Body of pancreas (tissue), 4 donors: ENCODE measurements at places on chromosomes 16 and 17. TPM values are rescaled to one million over a fixed set of nuclear protein-coding genes. Genes with fewer than 3 reads are reported as not detected.

The CETP gene
- not detected for total RNA-seq

DNA sequence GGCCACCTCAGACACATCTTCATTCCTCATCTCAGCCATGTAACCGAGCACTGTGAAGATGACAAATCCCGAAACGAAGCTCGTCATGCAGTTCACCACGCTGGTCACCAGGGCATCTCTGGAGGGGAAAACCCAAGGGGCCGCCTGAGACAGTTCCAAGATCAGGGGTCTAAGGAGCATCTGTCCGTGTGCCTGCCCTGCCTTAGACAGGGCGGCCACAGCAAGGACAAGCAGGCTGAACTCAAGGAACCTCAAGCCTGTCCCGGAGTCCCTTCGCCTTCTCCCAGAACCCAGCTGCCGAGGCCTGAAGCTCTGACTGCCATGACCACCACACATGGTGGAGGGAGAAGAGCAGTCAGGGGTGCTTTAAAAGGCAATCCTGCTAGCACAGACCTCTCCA lies 22.7 kb downstream of the SLC6A4 start:
- no peaks in the 10 kb centered on the region for H3K27me3 ChIP-seq
- no peaks in the 10 kb centered on the region for H3K4me1 ChIP-seq
- no peaks in the 10 kb centered on the region for H3K36me3 ChIP-seq

DNA sequence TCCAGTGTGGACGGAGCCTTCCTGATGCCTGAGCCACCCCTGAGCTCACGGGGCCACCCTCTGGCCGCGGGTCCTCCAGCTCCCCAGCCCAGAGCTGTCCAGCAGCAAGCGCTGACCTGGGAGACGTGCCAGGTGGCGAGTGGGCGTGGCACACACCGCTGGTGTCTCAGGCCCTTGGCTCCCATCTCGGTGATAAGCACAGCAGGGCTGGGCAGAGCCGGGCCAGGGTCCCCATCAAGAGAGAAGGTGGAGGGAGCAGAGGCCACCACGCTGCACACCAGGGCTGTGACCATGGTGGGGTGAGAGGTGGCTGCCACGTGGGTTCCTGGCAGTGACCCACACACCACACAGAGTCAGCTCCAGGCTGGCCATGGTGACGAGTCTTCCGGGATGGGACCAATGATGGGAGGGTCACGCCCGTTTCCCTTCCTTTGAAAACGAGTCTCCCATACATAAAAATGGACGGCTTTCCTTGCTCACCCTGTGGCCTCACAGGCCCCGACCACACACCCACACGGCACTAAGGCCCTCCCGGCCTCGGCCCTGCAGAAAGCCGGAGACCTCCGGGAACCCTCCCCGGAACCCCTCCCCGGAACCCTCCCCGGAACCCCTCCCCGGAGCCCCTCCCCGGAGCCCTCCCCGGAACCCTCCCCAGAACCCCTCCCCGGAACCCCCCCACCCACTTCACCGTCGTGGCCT lies 16.8 kb downstream of the UTS2R start:
- no peak overlapping the region for H3K27ac ChIP-seq
- no peak overlapping the region for H3K4me3 ChIP-seq
- DNase-seq = peak; percentile 77
- peaks cover 34% of the 10 kb centered on the region for H3K4me1 ChIP-seq
- peaks cover 2% of the 10 kb centered on the region for H3K36me3 ChIP-seq

DNA sequence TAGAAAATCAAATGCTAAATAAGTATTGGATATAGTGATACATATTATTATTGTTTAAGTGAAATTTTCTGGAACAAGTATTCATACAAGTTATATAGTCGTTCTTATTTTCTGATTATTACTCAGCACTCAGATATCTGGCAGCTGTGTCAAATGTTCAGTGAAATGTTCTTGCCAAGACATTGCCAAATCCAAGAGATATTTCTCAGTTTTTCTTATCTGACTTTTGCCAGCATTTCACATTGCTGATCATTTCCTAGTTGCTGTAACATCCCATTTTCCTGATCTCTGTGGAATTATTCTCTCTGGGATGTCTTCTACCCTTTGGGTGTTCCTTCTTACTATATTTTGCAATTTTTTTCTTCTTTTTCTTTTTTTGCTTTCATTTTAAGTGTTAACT lies 262.3 kb downstream of the KIF2B start:
- no peak for DNase-seq
- no peaks in the 10 kb centered on the region for H3K27me3 ChIP-seq
- H3K36me3 ChIP-seq = no peaks in the 10 kb centered on the region

GRCh38 chr17:80539022-80539641 lies 5.5 kb upstream of the RPTOR start:
- no peaks in the 10 kb centered on the region for H3K27me3 ChIP-seq
- H3K4me3 ChIP-seq = no peak overlapping the region
- no peaks in the 10 kb centered on the region for H3K36me3 ChIP-seq
- no peak for DNase-seq
- H3K27ac ChIP-seq = no peak overlapping the region
- no peaks in the 10 kb centered on the region for H3K4me1 ChIP-seq

The RAB37 gene
- total RNA-seq = 0.78 TPM

The MEOX1 gene
- total RNA-seq = 2.3 TPM

DNA sequence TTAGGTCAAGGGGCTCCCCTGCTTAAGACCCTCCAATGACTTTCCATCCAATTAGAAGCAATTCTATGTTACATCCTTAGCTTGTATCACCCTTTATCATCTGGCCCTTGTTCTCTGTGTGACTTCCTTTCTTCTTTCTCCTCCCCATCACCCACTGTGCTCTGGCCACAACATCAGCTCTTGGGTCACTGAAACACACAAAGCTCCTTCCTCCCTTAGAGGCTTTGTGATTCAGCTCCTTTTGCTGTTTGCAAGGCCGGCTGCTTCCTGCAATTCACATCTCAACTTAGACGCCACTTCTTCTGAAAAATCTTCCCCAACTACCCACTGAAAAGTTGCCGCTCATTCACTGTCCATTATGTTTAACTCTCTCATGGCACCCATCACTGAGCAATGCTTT lies 130.9 kb upstream of the CACNG3 start:
- no peak overlapping the region for H3K27ac ChIP-seq
- H3K27me3 ChIP-seq = no peaks in the 10 kb centered on the region
- no peaks in the 10 kb centered on the region for H3K36me3 ChIP-seq
- no peak for DNase-seq

DNA sequence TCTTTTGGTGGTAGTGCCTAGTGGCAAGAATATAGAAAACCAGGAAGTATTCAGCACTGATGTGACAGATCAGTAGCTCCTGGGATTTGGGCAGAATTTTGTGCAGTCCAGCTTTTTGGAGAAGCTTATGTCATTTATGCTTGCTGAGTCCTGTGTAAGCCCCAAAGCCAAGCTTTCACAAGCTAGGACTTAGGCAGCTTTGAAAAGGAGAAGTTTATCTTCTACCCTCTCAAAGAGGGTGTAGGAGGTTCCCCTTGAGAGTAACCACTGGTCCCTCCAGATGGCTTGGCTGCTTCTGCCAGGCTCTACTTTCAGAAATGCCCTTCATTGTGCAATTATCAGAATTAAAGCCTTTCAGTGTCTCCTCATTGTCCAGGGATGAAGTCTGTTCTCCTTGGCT lies 78.8 kb downstream of the CES1 start:
- H3K27ac ChIP-seq = no peak overlapping the region
- DNase-seq = no peak
- H3K27me3 ChIP-seq = no peaks in the 10 kb centered on the region
- H3K36me3 ChIP-seq = no peaks in the 10 kb centered on the region
- no peak overlapping the region for H3K4me3 ChIP-seq

DNA sequence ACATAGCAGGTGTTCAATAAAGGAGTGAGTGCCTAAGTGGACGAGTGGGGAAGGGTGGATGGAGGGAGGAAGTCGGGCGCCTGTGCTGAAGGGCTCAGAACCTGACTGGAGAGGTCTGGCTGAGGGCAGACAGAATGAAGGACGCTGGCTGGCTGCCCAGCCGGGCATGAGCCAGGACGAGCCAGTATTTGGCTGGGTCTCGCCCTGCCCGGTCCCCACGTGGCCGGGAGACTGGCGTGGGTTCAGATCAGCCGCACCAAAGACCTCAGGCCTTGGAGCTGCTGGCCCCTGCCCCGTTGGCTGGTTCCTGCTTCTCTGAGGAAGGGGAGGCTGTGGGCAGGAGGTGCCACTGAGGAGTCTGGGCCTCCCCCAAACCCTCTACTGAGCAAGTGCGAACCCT lies 79.8 kb downstream of the ENGASE start:
- H3K27me3 ChIP-seq = no peaks in the 10 kb centered on the region
- H3K4me3 ChIP-seq = no peak overlapping the region
- no peaks in the 10 kb centered on the region for H3K36me3 ChIP-seq
- H3K4me1 ChIP-seq = no peaks in the 10 kb centered on the region
- DNase-seq = peak; percentile 60
- no peak overlapping the region for H3K27ac ChIP-seq

DNA sequence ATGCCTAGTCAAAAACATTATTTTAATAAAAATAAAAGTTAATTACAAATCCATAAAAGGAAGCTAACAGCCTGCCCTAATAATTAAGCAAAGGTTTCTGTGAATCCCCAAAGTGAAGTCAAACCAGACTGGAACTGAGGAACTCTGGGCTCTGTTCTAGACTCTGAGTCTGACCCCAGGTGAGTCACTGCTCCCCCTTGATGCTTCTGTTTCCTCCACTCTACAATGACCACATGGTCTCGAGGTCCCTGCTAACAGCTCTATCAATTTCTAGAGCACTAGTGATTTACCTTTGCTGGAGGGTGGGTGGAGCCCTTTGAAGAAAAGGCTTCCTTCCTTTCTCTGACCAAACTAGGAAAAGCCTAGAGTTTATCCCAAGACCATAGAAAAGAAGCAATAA lies 32.4 kb downstream of the XPO6 start:
- no peak for DNase-seq
- no peak overlapping the region for H3K27ac ChIP-seq
- peaks cover 41% of the 10 kb centered on the region for H3K4me1 ChIP-seq
- no peaks in the 10 kb centered on the region for H3K27me3 ChIP-seq

DNA sequence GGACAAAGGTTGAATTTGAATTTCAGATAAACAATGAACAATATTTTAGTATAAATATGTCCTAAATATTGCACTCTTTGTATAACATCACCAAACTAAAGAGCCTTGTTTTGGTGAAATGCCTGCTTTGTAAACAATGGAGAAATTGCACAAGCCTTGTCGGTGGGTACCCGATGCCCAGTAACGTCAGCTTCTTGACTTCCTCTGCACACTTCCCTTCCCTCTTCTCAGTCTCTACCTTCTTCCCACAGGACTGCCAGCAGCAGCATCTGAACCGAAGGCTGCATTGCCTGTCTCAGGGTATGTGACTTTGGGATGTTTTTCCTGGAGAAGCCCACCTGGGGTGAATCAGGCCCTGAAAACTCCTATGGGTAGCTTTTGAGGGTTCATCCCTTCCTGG lies 113.9 kb downstream of the UTP18 start:
- H3K4me3 ChIP-seq = no peak overlapping the region
- peak; percentile 26 for DNase-seq
- H3K27me3 ChIP-seq = no peaks in the 10 kb centered on the region
- H3K4me1 ChIP-seq = no peaks in the 10 kb centered on the region

GRCh38 chr17:28878981-28879380 lies 18.6 kb downstream of the FLOT2 start:
- peaks cover 11% of the 10 kb centered on the region for H3K36me3 ChIP-seq
- no peak overlapping the region for H3K4me3 ChIP-seq
- H3K27me3 ChIP-seq = no peaks in the 10 kb centered on the region
- H3K27ac ChIP-seq = no peak overlapping the region

- H3K4me1 ChIP-seq = peaks cover 36% of the 10 kb centered on the region
- H3K36me3 ChIP-seq = no peaks in the 10 kb centered on the region
- H3K4me3 ChIP-seq = no peak overlapping the region
- no peaks in the 10 kb centered on the region for H3K27me3 ChIP-seq
Measured at GRCh38 chr17:40179923-40180659, 2.8 kb downstream of the RAPGEFL1 start.

- no peaks in the 10 kb centered on the region for H3K4me1 ChIP-seq
- no peak for DNase-seq
- H3K27ac ChIP-seq = no peak overlapping the region
- H3K4me3 ChIP-seq = no peak overlapping the region
Measured at GRCh38 chr16:69784586-69784985, 22.5 kb downstream of the WWP2 start.

DNA sequence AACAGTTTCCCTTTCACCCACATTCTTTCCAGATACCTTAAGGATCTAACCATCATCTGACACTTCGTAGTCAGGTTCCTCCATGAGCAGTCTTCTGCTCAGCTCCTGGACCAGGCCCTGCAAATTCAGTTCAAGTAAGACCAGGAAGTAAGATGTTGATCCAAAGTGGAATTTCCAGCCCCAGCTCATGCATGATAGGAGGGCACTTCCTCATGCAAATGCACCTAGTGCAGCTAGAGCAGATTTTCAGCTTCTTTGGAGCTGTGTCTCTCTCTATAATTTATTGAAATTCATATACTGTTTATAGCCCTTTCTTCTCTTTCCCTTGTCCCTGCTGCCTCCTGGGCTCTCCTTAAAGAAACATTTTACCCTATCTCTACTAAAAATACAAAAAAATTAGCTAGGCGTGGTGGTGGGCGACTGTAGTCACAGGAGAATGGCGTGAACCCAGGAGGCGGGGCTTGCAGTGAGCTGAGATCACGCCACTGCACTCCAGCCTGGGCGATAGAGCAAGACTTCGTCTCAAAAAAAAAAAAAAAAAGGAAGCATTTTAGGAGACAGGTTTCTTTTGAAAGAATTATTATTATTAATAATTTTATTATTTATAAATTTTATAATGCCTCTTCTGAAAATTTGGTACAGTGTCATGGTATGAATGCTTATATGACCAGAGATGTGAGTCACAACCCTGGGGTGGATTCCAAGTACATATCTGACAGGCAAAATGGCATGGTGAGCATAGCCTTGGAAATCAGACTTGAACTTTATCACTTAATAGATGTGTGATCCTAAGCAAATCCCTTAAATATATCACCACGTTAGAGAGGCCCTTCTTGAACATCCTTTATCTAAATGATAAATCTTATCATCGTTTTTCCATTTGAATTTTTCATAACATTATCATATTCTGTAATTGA lies 94.3 kb downstream of the SSH2 start:
- H3K27ac ChIP-seq = no peak overlapping the region
- no peak for DNase-seq
- no peaks in the 10 kb centered on the region for H3K4me1 ChIP-seq
- H3K4me3 ChIP-seq = no peak overlapping the region

DNA sequence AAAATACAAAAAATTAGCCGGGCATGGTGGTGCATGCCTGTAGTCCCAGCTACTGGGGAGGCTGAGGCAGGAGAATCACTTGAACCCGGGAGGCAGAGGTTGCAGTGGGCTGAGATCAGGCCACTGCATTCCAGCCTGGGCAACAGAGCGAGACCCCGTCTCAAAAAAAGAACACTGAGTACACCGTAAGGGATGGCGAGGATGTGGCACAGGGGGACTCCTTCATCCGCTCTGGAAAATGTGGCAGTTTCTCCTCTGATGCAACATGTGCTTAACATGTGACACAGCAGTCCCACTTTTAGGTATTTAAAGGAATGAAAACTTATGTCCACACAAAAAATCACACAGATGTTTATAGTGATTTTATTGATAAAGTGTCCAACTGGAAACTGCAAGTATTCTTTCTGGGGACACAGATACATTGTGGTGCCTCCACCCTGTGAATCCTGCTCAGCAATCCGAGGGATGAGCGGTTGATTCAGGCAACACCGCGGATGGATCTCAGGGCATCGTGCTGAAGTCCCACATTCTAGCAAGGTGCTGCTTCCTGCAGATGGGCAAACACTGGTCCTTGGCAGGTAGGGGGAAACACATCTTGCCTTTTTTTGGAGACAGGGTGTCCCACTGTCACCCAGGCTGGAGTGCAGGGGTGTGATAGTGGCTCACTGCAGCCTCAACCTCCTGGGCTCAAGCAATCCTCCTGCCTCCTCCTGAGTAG lies 3.5 kb upstream of the C16orf95 start:
- no peak overlapping the region for H3K27ac ChIP-seq
- no peaks in the 10 kb centered on the region for H3K36me3 ChIP-seq
- DNase-seq = no peak
- no peak overlapping the region for H3K4me3 ChIP-seq
- peaks cover 15% of the 10 kb centered on the region for H3K4me1 ChIP-seq

The HS3ST4 gene
- total RNA-seq = not detected

The SLFN14 gene
- not detected for total RNA-seq

The CPHXL2 gene
- not detected for total RNA-seq
